Stimulated activated CD4-positive, alpha-beta T cell treated with anti-CD3 and anti-CD28 coated beads, Interleukin-12 subunit alpha, Interleukin-12 subunit beta, amount 100 ng/mL, for 24 hours (primary cell): ENCODE measurements at places on chromosomes 16 and 17.

DNA sequence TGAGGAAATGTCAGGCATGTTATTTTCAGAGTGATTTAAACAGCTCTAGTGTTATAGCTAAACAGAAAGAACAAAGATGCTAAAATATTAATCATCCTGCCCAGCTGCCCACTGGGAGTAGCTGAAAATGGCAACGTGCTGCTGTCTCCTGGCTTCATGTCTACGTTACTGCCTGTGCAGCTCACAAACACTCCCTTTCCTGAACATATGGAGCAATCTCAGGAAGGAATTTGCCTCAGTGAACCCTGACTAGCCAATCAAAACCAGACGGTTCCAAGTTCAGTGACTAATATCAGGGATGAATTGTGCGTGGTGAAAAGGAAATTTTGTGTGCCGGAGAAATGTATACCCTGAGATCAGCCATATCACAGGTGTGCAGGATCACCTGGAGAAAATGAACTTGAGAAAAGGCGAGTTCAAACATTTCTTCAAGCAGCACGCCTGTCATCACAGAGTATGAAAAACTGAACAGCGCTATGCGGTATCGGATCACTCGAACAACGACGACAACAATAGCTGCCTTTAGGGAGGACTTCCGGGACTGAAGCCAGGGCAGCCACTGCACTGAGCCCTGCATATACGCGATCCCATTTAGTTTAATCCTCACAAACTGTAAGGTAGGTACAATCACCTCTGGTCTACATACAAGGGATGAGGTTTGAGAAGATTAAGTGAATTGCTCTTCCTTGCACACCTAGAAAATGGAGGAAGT, 110.3 kb downstream of the STX8 start:
- DNase-seq, result no peak

DNA sequence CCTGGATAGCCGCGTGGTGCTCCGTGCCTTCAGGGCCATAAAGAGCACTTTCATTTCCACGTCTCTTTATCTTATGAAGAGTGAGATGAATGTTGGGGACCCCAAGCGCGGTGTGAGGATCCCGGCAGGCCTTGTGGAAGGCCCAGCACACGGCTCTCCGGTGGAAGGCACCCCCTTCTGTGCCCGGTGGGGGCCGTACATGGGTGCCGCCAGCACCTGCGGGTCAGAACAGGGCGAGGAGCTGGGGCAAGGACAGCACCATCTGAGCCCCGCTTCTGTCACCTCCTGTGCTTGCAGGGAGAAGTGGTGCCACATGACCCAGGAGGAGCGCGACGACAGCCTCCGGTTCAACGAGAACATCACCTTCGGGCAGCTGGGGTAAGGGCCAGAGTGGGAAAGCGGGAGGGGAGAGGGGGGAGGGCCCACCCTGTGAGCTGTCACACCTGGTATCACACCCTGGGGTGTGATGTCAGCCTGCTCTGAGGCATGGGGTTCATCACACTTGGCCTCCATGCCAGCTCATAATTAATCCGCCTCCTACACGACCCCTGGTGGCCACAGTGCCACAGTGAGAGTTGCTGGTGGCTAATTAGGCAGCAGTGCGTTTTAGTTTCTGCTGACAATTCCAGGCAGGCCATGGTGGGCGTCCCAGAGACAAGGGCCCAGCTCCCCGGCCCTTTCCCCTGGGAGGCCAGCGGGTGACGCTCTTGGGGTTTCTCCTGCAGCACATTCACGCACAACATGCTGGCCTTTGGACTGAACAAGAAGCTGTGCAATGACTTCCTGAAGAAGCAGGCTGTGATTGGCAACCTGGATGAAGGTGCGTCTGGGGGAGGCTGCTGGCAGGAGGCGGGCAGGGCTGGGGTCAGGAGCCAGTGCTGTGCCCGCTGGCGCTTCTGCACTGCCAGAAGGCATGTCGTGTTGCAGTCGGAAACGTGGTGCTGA, 25.7 kb downstream of the CIBAR2 start:
- peak; percentile 52 for DNase-seq

DNA sequence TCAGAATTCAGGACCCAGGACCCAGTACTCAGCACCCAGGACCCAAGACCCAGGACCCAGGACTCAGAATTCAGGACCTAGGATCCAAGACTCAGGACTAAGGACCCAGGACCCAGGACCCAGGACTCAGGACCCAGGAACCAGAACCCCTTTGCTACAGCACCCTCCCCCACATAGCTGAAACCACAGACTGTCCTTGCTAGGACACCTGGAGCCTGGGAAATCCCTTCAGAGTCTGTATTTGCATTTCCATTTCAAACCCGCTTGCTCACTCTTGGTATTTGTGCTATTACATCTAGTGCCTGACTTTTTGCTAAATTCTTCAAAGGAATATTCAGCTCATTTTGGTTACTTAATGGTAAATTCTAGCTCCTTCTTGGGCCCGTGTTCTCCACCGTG, 275.8 kb upstream of the MAF start:
- DNase-seq, result no peak

DNA sequence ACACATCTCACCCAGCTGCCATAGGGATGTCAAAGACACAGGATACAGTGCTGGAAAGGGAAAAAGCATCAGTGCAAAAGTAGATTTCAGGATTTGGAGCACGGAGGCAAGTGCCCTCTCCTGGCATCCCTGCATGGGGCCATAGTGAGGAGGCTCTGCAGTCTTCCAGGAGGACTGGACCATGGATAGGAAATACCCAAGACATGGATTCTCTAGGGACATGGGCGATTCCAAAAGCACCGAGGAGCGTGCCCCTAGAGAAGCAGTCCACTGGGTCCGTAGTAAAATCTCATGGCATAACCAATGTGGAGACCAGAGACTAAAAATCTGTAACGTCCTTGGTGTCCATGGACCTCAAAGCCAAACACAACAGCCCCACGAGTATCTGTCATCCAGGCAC, 818.2 kb downstream of the KCNJ18 start:
- no peak for DNase-seq

DNA sequence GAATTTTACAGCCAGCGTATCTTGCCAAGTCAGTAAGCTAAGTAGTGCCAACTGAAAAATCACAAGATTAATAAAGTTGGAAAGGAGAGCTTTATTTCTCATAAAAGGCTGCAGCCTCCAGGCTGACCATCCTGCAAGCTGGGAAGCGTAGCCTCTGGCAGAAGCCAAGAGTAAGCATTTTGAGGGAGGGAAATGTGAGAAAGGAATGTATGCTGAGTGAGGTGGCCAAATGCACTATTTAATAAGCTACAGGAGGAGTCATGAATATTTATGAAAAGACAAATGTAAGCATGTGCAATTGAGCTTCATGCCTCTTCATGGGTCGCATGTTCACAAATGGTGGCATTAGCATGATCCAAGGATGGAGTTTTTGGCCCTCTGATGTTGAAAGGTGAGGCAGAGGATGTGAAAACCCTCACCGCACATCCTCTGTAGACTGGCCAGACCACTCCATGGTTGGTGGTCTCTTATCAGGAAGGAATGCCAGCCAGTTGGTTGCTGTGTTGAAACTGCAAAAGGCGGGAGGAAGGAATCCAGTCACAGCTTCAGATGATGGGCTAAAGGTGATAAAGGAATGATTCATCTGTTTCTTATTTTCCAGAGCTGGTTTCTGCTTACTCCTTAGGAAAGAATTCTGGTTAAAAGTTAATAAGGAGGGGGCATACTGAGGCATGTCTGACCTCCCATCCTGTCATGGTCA, 9.2 kb downstream of the KRT33B start:
- no peak for DNase-seq

DNA sequence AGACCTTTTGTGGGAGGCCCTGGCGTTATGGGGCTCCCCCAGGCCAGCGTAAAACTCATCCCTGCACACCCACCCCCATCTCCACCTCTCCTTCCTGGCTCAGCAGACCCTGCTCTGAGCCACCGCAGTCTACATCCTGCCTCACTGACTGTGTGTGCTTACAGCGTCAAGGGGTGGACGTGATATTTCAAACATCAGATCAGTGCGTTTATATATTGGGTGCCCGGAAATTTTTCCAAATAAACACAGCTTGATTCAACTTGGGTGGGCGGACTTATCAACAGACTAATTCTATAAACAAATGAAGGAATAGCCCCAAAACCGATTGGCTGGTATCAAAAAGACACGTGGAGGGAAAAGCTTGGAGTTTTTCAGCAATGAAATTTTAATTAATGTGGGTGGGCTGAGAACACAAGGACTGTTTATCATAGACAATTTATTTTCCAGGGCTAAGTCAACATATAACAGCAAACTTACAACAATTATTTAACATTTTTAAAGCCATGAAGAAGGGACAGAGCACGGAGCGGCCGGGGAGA, at the start of gene FOXL1:
Gene FOXL1, plus strand, starts transcription at position 489 of the 539 bp plus-strand sequence. CDS start 175 bp downstream, outside the sequence.
- DNase-seq, result no peak

DNA sequence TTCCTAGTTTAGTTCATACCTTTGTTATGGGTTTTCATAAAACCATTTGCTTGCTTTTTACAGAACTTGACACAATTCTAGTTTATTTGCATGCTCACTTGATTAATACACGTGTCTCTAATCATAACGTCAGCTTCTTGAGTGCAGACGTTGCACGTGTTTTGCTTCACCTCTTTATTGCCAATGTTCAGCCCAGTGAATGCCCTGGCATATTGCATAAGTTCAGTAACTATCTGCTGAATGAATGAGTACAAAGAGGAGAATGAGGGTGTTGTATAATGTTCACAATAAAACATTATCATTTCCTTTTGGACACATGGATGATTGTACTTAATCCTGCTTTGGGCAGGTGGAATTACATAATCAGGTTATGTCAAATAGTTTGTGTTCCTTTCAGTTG, 519.8 kb downstream of the HS3ST4 start:
- no peak for DNase-seq

GRCh38 chr16:66740010-66740409, 11.4 kb downstream of the DYNC1LI2 start:
- DNase-seq, result no peak
